ENCODE measurements at places on chromosomes 5 and 9.

DNA sequence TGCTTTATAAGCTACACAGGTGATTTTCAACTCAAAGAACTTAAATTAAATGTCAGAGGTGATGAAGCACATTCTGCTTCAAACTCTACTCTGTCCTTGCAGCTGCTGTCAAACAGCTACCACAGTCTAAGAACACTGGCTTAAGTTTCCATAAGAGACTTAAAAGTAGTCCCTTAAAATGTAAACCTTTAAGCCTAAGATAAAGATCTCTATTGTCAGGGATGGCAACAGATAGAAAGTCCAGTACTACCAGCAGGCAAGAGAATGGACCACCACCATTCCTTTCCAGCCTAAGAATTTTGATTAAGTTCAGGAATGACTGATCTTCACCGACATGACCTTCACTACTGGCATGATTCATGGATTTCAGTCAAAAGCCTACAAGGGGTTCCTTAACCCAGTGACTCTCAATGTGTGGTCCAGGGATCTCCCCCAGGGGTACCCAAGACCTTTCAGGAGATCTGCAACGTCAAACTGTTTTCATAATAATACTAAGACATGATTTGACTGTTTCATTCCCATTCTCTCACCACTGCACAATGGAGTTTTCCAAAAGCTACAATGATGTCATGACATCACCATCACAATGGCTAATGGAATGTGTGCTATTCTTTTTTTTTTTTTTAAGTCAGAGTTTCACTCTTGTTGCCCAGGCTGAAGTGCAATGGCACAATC, 41.1 kb upstream of the PLPP6 start:
- no peak for DNase-seq

DNA sequence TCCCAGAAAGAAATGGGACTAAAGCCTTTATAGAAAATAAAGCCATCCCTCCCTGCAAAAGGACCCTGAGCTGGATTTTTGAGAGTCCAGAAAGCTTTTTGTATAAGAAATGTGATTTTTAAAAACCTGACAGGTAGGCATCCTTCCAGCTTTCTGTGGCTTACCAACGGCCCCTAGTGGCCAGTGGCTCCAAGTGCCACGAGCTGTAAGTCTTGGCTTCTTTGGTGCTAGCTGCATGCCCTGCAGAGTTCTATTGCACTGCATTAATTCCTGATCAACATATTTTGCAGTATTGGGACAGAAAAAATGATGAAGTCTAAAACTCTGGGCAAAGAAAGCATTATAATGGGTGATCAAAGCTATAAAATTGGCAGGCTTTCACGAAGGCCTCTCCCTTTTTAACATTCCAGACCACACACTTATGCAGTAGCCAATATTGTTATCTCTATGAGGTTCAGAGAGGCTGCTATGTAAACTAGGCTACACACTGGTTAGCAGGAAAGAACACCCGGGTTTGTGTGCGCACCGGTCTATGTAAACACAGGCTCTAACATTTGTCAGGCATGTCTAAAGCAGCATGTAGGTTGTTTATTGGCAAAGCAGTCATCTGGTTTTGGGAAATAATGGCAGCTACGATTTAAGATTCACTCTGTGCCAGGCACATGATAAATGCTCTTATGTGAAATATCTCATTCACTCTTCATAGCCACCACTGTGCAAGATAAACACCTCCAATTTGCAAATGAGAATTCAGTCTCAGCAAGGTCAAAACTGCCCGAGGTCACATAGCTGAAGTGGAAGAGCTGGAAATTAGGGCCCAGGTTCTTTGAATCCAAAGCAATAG, 55.2 kb downstream of the NMUR2 start:
- DNase-seq, result no peak

GRCh38 chr5:173925449-173926071, 37.4 kb downstream of the CPEB4 start:
- peak; percentile 4 for DNase-seq

GRCh38 chr5:148796936-148797335, 29.5 kb upstream of the ADRB2 start:
- no peak for DNase-seq

- DNase-seq, result no peak
These were observed 364.2 kb upstream of the PDE4D start for GRCh38 chr5:60257596-60258271.

DNA sequence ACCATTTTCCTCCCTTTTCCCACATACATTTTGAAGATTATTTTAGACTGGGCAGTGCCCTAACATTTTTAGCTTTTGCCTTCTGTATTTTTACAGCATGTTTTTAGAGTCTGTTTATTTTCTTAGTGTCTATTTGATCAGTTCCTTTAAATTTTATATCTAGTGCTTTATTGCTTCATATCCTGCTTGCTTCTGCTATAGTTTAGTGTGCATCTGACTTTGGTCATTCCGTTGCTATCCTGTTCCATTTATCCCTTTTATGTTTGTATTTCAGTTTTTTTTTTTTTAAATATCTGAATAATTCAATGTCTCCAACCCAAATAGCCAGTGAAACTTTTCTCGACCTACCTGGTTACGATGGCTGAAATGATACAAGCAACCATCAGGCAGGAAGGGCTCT, 203.8 kb downstream of the ARHGAP26 start:
- DNase-seq, result no peak

GRCh38 chr5:157541447-157542118, 34.0 kb downstream of the ADAM19 start:
- no peak for DNase-seq

GRCh38 chr5:149654883-149655505, 73.7 kb downstream of the ARHGEF37 start:
- no peak for DNase-seq

DNA sequence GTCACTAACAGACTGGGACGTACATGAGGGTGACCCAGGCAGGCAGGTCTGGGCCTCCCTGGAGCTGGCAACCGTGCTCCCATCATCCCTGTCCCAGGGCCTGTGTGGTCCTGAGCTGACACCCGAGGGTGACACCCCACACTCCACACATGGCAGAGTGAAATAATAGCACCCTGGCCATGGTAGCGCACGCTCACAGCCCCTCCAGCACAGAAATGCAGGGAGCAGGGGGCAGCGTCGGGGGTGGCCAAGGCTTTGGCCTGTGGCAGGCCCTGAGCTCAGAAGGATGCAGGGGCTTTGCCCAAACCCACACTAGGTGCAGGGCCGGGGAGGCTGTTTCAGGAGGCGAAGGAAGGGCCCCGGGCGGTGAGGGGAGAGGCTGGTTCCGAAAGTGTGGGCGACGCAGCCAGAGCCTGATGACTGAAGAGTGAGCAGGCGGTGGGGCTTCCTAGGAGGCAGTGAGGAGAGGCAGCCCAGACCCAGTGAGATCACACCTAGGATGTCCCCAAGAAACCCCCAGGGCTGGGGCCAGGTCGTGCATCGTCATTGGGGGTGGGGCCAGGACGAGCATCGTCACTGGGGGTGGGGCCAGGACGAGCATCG, 12.9 kb downstream of the OR2V2 start:
- DNase-seq, result peak; percentile 23

DNA sequence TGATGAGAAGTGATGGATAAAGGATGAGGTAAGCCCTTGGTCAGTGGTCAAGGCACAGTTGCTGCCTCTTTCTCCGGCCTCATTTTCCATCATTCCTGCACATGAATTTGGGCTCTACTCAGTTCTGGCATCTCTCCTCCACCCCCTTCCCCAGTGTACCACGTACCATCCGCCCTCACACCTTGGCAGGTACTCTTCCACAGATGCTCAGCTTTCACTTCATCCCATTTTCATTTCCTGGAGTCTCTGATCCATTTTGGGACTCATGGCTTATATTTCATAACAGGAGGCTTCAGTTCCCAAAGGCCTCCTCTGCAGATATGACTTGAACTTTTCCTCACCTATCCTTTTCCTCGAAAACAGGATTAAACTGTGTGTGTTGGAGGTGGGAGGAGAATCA, 326.7 kb downstream of the ASTN2 start:
- DNase-seq, result no peak

- DNase-seq, result no peak
These were observed 35.6 kb downstream of the NIM1K start for GRCh38 chr5:43227655-43228054.

GRCh38 chr5:68818057-68818695, 275.6 kb upstream of the SLC30A5 start:
- DNase-seq, result no peak

GRCh38 chr5:1656271-1656975, 132.7 kb upstream of the LPCAT1 start:
- no peak for DNase-seq

DNA sequence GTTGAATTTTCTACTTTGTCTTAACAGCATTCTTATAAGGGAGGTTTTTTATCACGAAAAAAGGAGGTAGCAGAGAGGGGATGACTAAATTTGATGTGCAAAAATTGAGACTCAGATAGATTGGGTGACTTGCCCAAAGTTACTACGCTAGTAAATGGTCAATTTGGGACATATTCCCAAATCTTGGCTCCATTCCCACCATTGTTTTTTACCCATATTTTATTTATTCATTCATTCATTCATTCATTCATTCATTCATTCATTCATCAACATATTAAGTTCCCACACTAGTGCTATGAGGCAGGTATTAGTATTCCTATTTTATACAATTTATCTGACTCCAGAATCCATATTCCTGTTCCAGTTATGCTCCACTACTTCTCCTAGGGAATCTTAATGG, 85.6 kb downstream of the HACD4 start:
- DNase-seq, result no peak

- no peak for DNase-seq
These were observed 23.8 kb downstream of the GDA start for GRCh38 chr9:72173080-72173479.

DNA sequence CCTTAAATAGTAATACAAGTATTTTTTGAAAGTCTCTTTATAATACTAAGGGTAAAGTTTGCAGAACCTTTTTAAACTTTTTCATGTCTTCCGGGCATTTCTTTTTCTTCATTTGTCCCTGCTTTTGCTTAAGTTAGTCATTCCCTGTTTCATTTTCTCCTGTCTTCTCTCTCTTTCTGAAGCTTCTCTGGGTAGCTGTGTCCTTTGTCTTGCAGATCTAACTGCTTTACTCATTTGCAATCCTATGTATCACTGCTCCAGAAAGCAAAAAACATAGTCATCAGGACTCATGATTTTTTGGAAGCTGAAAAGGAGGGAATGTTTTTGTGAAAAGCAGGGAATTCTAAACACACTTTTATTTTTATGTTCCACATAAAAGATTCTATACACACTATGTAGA, 301.7 kb downstream of the MRPS30 start:
- no peak for DNase-seq

GRCh38 chr5:140056880-140057279, 13.8 kb upstream of the NRG2 start:
- no peak for DNase-seq

DNA sequence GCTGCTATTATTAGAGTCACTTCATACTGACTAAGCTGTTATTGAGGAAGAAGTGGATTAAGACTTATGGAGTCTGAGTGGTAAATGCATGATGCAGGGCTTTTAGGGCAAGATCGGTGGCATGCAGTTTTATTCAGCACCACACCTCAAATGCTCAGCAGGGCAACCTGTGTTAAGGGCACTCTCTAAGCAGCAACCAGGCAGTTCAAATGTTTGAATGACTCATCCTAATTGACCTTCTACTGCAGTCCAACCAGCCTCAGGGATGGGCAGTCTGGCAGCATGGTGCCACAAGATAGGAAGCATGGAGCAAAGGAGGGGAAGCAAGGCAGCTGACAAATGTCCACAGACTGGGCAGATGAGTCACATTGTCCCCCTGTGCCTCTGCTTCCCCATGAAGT, 80.2 kb upstream of the MIER3 start:
- no peak for DNase-seq

DNA sequence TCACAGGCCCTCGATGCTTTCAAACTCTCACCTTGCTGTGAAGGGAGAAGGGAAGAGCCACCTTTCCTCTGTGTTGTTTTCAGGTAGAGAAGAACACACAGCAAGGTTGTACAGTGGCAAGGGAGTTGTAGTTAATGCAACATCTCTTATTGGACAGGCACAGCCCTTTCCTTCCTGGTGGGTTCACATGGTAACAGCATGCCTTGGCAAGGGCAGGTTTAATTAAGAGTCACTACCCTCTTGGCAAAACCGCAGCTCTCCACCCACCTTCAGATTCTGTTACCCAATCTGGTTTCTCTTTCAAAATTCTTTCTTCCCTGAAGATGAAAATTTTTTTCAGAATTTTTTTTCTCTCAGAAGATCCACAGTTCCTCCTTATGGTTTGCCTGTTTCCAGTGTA, 253.1 kb downstream of the TLR4 start:
- no peak for DNase-seq

DNA sequence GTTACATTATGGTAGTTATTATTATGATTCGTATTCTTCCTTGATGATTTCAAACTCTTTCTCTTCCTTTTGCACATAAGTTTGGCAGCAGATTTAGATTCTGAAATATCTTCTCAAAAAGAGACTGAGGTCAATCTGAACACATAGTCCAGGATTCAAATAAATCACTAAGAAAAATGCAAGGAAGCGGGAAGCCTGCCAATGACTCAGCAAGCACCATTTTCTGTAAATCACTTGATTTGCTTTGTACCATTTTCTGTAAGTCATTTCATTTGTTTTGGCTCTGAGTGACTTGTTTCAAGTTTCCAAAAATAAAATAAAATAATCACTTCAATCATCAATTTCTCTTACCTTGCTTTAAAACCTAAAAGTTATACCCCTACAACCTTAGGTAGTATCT, 24.6 kb upstream of the GLIS3 start:
- DNase-seq, result no peak

DNA sequence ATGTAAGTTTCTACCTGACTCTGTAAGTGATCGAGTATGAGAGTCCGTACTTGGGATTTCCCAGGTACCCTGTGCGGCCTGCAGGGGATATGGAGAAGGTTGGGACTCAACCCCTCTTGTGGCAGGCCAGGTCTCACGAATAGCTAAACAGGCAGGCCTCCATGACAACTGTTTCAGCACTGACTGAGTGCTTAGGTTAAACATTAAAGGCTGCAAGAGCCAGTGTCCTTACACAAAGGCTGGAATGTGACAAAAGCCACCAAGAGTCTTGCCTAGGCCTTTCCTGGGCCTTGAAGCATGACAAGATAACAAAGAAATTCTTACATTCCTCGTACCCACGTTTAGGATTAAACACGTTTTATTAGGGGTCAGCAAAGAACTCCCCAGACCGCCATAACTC, 58.6 kb downstream of the THBS4 start:
- DNase-seq, result no peak

DNA sequence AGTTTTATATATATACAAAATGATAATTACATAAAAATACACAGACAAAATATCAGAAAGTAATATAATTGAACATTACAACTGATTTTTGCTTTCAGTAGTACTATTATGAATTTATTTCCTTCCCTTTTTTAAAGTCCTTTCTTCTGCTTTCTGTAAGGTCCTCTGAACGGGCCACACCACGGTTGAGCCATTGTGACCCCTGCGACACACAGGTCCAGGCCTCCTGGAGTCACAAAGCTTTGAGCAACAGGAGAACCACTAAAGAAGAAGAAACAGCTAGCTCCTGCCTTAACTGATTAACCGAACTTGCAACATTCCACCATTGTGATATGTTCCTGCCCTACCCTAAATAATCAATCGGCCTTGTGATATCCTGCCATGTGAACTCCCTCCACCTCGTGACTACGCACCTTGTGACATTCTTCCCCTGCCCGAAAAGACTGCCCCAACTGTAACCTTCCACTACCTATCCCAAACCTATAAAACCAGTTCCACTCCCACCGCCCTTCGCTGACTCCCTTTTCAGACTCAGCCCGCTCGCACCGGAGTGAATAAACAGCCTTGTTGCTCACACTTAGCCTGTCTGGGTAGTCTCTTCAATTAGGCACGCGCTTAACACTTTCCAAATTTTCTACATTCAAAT, 375.0 kb upstream of the RFX3 start:
- no peak for DNase-seq

- no peak for DNase-seq
These were observed at the start of gene FRMPD1 for GRCh38 chr9:37650873-37651768. TSS of gene FRMPD1 (plus strand) at chr9:37650954. CDS start at chr9:37692642, 41,688 bp downstream.

Data from stimulated activated CD8-positive, alpha-beta memory T cell treated with anti-CD3 and anti-CD28 coated beads, Interleukin-2, amount 100 ng/mL, for 1 hour (primary cell).